ENCODE measurements at places on chromosomes 5 and 9. TPM values are rescaled to one million over a fixed set of nuclear protein-coding genes. Genes with fewer than 3 reads are reported as not detected.

Gene DMRT3
- total RNA-seq, result 0.16 TPM

Gene ANKRD20A1
- 7.6 TPM for total RNA-seq

Gene SLC6A18
- not detected for total RNA-seq

Gene DIPK1B
- total RNA-seq, result 25.1 TPM

Gene NEURL1B
- total RNA-seq, result 19.2 TPM

Gene CCNG1
- 145 TPM for total RNA-seq

Gene FOXD4L6
- 0.31 TPM for total RNA-seq

Gene AFAP1L1
- total RNA-seq, result 3.7 TPM

GRCh38 chr5:153584126-153584959, 93.9 kb downstream of the GRIA1 start:
- no peak for DNase-seq

- DNase-seq, result no peak
Measured at GRCh38 chr9:136728548-136729123, 14.1 kb downstream of the LCN10 start.

DNA sequence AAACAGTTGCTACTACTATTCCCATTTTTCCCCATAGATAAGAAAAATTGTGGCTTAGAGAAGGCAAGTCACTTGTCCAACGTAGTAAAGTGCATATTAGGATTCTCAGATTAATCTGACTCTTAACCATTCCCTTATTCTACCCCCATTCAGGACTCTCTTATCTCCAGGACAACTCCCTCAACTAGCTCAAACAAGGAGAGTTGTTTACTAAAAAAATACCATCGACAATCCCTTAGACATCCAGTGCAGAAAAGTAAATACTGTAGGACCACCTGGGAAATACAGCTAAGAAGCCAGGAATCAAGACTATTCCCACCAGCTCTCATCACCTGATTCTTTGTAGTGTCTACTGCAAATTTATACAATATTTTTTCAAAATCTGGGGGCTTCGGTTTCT, 9.4 kb upstream of the GRAMD2B start:
- DNase-seq, result no peak

GRCh38 chr9:127389381-127390247, 7.4 kb upstream of the SLC2A8 start:
- DNase-seq, result no peak

GRCh38 chr5:73256012-73256411, 83.0 kb downstream of the TMEM174 start:
- DNase-seq, result no peak

DNA sequence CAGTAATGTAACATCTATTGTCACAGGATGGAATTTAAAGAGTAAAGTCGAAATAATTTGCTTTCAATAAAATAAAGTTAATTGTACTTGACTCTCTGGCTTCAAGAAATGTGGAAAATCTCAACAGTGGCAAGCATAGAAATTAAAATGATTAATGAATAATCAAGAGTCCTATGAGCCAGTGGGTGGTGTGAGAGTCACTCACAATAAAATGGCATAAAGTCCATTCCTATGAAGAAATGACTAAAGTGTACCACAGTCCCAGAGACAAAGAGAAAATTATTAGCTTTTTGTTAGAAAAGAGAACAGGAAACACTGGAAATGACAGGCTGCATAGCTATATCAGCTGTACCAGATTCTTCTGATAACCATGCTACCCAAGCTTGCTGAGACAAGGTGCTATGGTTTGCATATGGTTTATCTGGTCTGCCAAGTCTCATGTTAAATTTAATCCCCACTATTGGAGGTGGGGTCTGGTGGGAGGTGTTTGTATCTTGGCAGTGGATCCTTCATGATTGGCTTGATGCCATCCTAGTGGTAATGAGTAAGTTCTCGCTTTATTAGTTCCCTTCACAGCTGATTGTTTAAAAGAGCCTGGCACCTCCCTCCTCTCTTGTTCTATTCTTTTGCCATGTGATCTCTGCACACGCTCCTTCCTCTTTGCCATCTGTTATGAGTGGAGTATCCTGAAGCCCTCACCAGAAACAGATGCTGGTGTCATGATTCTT, 647.7 kb upstream of the ITGA1 start:
- DNase-seq, result no peak

DNA sequence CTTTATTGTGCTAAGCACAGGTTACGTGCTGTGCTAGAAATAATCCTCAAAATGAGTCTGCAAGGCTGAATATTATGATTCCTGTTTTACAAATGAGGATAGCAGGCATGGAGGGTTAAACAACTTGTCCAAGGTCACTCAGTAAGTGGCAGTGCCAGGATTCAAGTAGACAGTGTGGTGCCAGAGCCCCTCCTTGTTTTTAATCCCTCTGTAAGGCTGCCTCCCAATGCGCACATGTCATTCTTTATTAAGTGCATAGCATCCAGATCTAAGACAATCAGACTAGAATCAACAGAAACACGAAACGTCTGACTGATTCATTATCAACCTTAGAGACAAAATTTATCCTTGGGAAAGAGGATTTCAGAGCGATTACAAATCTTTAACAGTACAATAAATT, 199.6 kb downstream of the SMARCA2 start:
- DNase-seq, result no peak

GRCh38 chr5:97553604-97554452, 370.8 kb upstream of the RIOK2 start:
- DNase-seq, result no peak

- no peak for DNase-seq
Measured at GRCh38 chr9:79799691-79800335, 228.0 kb downstream of the TLE4 start.

DNA sequence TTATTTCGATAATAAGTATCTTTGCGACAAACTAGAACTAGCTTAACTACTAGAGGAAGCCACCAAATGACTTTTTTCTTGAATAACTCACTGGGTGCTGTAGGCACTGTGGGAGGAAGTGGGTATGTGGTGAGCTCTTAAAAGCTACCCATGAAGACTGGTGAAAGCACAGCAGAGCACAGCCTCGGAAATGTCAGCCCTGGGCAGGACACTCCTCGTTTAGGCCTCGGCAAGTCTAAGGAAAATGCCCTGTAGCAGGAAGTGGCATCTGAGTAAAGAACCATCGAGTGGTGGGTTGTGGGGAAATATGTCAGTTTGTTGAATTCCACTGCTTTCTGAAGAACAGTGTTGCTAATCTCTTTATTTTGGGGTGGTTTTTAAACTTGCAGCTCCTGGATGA, 44.0 kb upstream of the NCS1 start:
- DNase-seq, result no peak

- DNase-seq, result no peak
Measured at GRCh38 chr9:35697486-35697885, 7.8 kb upstream of the TPM2 start.

DNA sequence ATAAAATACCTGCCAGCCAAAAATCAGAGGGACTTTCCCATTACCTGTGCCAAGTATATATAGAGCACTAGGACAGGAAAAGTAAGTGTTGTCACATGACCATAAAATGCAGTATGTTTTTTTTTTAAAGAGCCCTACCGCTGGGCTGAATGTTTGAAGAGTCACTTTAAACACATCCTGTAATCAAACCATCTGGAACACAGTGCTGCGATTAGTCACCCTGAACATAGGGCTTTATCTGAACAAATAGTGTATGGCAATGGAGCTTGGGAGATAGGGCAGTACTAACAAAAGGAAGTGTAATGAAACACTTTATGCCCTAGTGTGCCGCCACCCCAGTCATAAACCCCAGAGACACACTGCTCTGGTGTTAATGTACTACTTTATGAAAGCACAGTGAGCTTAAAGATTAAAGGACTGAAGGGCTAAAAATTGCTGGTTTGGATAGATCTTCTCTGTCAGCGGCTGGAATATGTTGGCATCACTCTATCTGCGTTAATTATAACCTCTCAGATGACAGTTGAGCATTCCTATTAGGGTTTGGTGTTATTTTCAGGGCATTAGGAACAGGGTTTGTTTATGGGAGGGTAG, 90.4 kb downstream of the ZNF608 start:
- no peak for DNase-seq

GRCh38 chr5:99033014-99033900, 104.5 kb upstream of the CHD1 start:
- DNase-seq, result no peak

DNA sequence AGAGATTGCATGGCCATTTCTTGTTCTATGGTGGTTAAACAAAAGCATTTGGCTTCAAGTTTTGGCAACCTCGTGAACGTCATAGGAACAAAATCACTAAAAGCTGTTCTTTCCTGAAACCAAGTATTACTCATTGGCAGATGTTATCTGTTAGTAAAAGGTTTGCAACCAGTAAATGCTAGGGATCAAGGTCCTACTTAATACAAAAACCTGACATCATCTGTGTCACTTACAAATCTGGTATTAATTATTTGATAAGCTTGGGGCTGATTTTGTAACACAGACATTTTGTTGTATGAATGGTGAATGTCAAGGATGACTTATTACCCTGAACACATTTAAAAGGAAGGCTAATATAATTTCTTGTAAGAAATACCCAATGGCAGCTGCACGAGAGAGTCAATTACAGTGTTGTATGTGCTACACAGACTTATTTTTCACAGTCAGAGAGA, 486.4 kb upstream of the ZNF608 start:
- DNase-seq, result no peak

DNA sequence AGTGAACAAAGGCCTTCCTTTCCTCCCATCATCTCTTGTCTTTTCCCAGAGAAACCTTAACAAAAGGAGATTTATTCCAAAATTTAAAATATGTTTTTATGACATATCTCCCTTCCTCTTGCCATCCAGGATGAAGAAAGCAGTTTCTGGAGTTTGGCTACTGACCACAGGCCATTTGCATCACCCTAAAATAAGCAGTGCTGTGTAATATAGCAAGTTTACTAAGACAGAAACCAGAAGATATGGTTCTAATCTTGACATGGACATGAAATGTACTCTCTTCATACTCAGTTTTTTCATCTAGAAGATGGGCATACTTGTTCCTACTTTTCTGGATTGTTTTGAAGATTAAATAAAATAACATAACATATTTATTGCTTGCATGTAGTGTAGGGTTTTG, 50.2 kb upstream of the ZFAND5 start:
- no peak for DNase-seq

GRCh38 chr9:122144836-122145591, 14.6 kb downstream of the NDUFA8 start:
- no peak for DNase-seq
